ENCODE measurements at places on chromosomes 6 and 20.

DNA sequence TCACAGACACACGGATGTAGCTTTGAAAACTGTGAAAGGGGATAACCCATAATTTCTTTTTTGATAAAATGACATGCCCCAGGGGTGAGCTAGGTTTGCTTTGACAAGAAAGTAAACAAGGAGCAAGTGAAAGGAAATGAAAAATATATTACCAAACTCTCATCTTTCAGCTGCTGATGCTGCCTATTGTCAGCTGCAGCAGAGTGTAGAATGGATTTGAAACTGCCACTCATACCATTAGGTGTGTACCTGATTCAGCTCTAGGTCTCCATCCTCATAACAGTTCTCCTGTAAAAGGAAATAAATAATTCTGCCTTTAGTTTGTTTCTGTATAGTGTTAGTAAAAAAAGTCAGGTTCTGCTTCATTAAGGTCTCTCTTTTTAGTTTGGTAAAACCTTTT, 415.1 kb upstream of the MARCKS start:
- DNase-seq: no peak

GRCh38 chr6:135322427-135323201, 141.5 kb downstream of the MYB start:
- DNase-seq: peak; percentile 7

DNA sequence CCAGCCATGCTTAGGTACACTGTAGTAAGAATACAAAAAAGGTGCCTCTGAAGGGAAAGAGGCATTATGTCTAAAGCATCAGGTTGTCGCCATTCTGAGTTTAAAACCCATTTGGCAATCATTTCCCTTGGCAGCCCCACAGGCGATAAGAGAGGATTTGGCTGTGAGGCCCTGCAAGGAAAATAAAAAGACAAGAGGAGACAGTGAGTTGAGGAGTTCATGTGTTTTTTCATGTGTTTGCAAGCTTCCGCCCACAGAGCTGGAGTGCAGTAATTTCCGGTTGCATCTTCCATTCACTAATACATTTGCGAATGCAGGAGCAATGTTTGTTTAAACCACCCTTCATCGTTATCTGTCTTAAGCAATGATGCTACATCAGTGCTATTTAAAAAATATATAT, 138.5 kb upstream of the SOX4 start:
- DNase-seq: no peak

- no peak for DNase-seq
Measured at GRCh38 chr6:107624541-107624940, 134.6 kb downstream of the SOBP start.

- DNase-seq: no peak
Measured at GRCh38 chr6:113676968-113677367, 180.2 kb upstream of the MARCKS start.

GRCh38 chr6:31610968-31611367, 4.1 kb upstream of the AIF1 start:
- DNase-seq: no peak
